ENCODE measurements at places on chromosomes 6 and 20.

DNA sequence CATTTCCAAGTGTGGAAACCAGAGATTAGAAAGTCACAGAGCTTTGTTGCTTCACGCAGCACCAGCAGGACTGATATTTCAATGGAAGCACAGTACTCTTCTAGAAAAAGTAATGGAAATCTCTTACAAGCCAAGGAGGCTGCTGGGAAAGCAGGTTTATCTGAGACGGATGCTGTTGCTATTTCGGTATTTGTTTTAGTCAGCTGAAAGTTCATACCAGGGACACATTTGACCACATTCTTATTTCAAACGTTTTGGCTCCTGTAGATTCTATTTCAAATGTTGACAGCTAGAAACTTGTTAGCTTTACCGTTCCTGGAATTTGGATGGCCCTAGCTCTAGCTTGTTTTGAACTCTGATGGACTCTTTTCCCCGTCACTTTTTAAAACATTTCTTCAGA lies 3.7 kb upstream of the TMEM242 start:
- peaks cover 2% of the 10 kb centered on the region for H3K27me3 ChIP-seq
- no peak overlapping the region for H3K27ac ChIP-seq
- no peaks in the 10 kb centered on the region for H3K36me3 ChIP-seq
- H3K4me3 ChIP-seq = no peak overlapping the region

GRCh38 chr20:7410150-7410549 lies 530.1 kb downstream of the HAO1 start:
- H3K27ac ChIP-seq = no peak overlapping the region
- H3K36me3 ChIP-seq = no peaks in the 10 kb centered on the region
- no peaks in the 10 kb centered on the region for H3K4me1 ChIP-seq
- H3K27me3 ChIP-seq = no peaks in the 10 kb centered on the region
- H3K4me3 ChIP-seq = no peak overlapping the region

DNA sequence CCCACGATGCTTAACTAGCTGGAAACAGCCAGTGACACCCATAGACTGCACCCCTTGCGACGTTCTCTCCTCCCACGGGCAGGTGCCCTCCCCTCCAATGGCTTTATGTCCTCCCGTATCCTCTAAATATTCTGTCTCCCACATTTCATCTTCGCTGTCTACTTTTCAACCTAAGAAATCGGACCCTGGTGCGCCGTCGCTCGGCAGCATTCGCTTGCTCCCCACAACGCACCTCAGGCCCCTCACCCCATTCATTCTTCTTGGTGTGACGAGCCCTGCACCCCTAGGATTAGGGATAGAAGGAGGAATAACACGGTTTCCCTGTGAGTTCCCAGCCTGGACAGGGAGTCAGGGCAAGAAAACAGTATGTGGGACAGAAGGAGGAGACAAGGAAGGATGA lies 74.3 kb upstream of the FOXQ1 start:
- no peak overlapping the region for H3K27ac ChIP-seq
- no peaks in the 10 kb centered on the region for H3K36me3 ChIP-seq
- no peak for DNase-seq
- H3K27me3 ChIP-seq = no peaks in the 10 kb centered on the region
- no peaks in the 10 kb centered on the region for H3K4me1 ChIP-seq

- H3K36me3 ChIP-seq = no peaks in the 10 kb centered on the region
- H3K27ac ChIP-seq = no peak overlapping the region
- no peak for DNase-seq
- H3K4me1 ChIP-seq = no peaks in the 10 kb centered on the region
- no peak overlapping the region for H3K4me3 ChIP-seq
Observed at GRCh38 chr6:128738112-128738511, 144.8 kb upstream of the LAMA2 start.

DNA sequence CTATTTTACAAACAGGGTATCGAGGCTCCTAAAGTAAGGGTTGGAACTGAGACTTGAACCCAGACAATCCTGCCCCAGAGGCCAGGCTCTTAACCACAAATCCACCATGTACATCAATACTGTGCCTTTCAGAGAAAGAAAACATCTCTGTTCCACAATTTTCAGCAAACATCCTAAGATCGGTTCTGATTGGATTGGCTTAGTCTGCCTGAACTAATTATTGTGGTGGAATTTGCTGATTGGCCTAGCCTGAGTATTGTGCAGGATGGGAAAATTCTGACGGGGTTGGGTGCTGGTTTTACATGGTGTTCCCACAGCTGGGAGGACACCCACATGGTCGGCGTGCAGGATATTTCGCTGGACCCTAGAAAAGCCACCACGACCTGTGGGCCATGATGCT lies at the start of gene CLPSL1:
CLPSL1 (plus strand) TSS at position 301 of the 400 bp plus-strand sequence; CDS start at position 393, 92 bp downstream.
- no peaks in the 10 kb centered on the region for H3K4me1 ChIP-seq
- no peak for DNase-seq
- peaks cover 11% of the 10 kb centered on the region for H3K27me3 ChIP-seq

DNA sequence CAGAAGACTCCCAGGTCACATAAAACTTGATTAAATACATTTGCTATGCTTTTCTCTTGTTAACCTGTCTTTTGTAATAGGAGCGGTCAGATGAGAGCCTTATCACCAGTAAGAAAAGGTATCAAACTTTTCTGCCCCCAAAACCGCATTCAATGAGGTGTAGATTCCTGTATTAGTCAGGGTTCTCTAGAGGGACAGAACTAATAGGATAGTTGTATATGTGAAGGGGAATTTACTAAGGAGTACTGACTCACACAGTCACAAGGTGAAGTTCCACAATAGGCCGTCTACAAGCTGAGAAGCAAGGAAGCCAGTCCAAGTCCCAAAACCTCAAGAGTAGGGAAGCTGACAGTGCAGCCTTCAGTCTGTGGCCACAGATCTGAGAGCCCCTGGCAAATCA lies 32.7 kb downstream of the PTPRK start:
- no peak overlapping the region for H3K4me3 ChIP-seq
- H3K4me1 ChIP-seq = peaks cover 37% of the 10 kb centered on the region
- no peaks in the 10 kb centered on the region for H3K27me3 ChIP-seq
- H3K36me3 ChIP-seq = no peaks in the 10 kb centered on the region
- DNase-seq = peak; percentile 97
- peak overlapping the region; percentile 69 for H3K27ac ChIP-seq

DNA sequence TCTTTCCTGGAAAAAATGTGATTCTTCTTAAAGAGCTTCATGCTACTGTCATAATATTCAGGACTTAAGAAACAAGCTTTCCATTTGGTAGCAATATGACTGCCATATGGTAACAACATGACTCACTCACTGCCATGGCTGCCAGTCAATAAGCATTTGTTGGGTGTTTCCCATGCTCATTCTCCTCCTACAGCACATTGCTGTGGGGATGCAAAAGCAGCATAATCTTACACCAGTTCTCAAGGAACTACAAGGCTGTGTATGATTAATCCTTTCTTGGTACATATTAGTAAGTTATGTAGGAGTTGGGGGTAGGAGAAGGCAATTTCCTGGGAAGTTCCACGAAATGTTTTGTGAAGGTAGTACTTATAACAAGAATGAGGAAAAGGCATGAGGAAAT lies 76.7 kb downstream of the CEP162 start:
- no peak overlapping the region for H3K4me3 ChIP-seq
- H3K27ac ChIP-seq = no peak overlapping the region
- peak; percentile 71 for DNase-seq

- DNase-seq = no peak
- H3K27me3 ChIP-seq = no peaks in the 10 kb centered on the region
- no peaks in the 10 kb centered on the region for H3K36me3 ChIP-seq
- no peak overlapping the region for H3K27ac ChIP-seq
- no peaks in the 10 kb centered on the region for H3K4me1 ChIP-seq
- no peak overlapping the region for H3K4me3 ChIP-seq
Observed at GRCh38 chr6:15023448-15023847, 222.4 kb upstream of the JARID2 start.

GRCh38 chr6:26234421-26235301 lies 130.3 kb upstream of the BTN3A2 start:
- peak overlapping the region; percentile 62 for H3K4me3 ChIP-seq
- peak; percentile 69 for DNase-seq
- peaks cover 4% of the 10 kb centered on the region for H3K4me1 ChIP-seq
- H3K36me3 ChIP-seq = no peaks in the 10 kb centered on the region
- H3K27ac ChIP-seq = peak overlapping the region; percentile 24

DNA sequence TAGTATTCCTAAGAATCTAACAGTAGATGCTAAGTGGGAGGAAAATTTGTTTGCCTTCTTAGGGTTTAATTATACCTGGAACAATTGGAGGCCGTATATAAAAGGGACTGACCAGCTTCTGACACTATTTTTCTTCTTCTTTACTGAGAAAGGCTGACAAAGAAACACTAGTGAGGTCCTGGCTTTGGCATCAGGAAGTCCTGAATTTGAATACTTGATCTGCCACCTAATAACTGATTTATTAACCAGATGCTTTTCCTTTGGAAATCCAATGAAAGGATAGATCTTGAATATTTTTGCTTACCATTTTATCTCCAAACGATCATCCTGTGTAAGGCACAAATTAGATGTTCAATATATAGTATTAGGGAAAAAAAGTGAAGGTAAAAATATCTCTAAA lies 382.5 kb downstream of the CENPW start:
- no peak for DNase-seq
- H3K4me1 ChIP-seq = peaks cover 15% of the 10 kb centered on the region
- H3K27me3 ChIP-seq = no peaks in the 10 kb centered on the region
- peak overlapping the region; percentile 81 for H3K27ac ChIP-seq
- no peak overlapping the region for H3K4me3 ChIP-seq
- no peaks in the 10 kb centered on the region for H3K36me3 ChIP-seq

- H3K4me3 ChIP-seq = no peak overlapping the region
- no peaks in the 10 kb centered on the region for H3K36me3 ChIP-seq
- no peak for DNase-seq
- no peak overlapping the region for H3K27ac ChIP-seq
- H3K27me3 ChIP-seq = no peaks in the 10 kb centered on the region
Observed at GRCh38 chr6:62150048-62150663, 135.9 kb downstream of the KHDRBS2 start.

GRCh38 chr6:46914279-46914810 lies 7.4 kb downstream of the ADGRF5 start:
- no peak overlapping the region for H3K27ac ChIP-seq
- no peaks in the 10 kb centered on the region for H3K4me1 ChIP-seq
- H3K4me3 ChIP-seq = no peak overlapping the region
- DNase-seq = no peak
- H3K36me3 ChIP-seq = no peaks in the 10 kb centered on the region

DNA sequence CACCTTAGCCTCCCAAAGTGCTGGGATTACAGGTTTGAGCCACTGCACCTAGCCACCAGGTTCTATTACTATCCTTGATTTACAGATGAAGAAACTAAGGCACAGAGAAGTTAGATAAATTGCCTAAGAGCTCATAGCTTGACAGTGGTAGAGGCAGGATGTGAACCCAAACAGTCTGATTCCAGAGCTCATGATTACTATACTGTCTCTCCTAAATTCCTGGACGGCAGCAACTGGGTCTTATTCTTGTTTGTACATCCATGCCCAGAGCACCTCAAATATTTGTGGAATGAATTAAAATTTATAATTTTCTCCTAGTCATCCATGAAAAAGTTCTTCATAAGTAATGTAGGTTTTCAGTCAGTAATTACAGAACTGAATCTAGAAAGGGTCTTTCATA lies 15.1 kb downstream of the PDSS2 start:
- DNase-seq = no peak
- H3K4me3 ChIP-seq = no peak overlapping the region
- H3K36me3 ChIP-seq = no peaks in the 10 kb centered on the region
- H3K27me3 ChIP-seq = no peaks in the 10 kb centered on the region
- peaks cover 16% of the 10 kb centered on the region for H3K4me1 ChIP-seq

DNA sequence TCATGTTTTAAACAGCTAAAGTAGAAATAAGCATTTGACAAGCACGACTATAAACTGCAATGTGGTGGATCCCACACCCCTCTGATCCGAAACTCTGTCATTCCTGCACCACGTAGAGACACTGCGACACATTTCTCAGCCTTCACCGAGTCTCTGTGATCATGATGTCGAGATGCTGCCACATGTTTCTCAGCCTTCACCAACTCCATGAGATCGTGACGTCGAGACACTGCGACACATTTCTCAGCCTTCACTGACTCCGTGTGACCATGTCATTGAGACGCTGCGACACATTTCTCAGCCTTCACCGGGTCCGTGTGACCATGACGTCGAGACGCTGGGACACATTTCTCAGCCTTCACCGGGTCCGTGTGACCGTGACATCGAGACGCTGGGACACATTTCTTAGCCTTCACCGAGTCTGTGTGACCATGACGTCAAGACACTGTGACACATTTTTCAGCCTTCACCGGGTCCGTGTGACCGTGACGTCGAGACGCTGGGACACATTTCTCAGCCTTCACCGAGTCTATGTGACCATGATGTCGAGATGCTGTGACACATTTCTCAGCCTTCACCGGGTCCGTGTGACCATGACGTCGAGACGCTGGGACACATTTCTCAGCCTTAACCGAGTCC lies 143.0 kb downstream of the TTLL2 start:
- no peaks in the 10 kb centered on the region for H3K36me3 ChIP-seq
- H3K4me1 ChIP-seq = no peaks in the 10 kb centered on the region
- H3K27me3 ChIP-seq = no peaks in the 10 kb centered on the region
- H3K27ac ChIP-seq = no peak overlapping the region

GRCh38 chr6:41583565-41583964 lies 37.4 kb downstream of the FOXP4 start:
- peaks cover 2% of the 10 kb centered on the region for H3K36me3 ChIP-seq
- no peak overlapping the region for H3K4me3 ChIP-seq
- DNase-seq = no peak
- H3K27ac ChIP-seq = no peak overlapping the region

GRCh38 chr6:87393026-87393622 lies 14.6 kb upstream of the CFAP206 start:
- peak; percentile 46 for DNase-seq
- no peaks in the 10 kb centered on the region for H3K36me3 ChIP-seq

DNA sequence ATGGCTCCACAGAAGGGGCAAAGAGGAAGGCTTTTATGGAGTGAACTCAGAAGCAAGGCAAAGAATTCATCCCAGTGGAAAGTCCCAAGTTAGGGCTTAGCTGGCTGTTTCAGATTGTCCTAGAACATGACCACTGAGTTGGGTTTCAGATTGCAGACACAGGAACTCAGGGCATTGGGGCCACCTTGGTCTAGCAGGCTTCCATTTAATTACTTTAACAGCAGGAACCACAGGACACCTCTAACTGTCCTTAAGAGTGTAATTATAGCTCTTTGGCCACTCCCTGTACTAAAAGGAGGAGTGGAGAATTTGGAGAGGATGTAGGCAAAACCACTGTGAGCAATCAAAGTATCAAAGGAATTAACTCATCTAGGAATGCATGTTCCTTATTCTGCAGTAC lies 150.6 kb upstream of the AGPAT4 start:
- H3K27me3 ChIP-seq = no peaks in the 10 kb centered on the region
- H3K4me1 ChIP-seq = peaks cover 6% of the 10 kb centered on the region
- no peak overlapping the region for H3K4me3 ChIP-seq
- DNase-seq = no peak
- H3K36me3 ChIP-seq = no peaks in the 10 kb centered on the region

DNA sequence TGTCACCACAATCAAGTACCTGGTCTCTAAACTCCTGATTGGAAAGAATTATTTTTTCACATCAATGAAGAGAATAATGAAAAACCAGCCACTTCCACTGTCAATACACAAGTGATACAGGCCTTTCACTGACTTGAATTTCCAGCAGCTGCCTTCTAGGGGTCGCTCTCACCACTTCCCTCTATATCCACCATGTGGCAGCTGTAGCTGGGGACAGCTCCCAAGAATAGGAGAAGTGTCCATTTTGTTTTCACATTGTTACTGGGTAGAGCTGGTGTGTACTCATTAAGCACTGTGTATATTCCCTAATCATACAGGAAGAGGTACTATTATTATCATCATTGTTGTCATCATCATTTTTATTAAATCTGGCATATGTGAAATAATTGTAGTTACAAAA lies 438.4 kb upstream of the SPTLC3 start:
- H3K4me1 ChIP-seq = no peaks in the 10 kb centered on the region
- no peak overlapping the region for H3K27ac ChIP-seq
- no peaks in the 10 kb centered on the region for H3K36me3 ChIP-seq
- H3K27me3 ChIP-seq = no peaks in the 10 kb centered on the region
- DNase-seq = no peak
- no peak overlapping the region for H3K4me3 ChIP-seq

Data from astrocyte (in vitro differentiated cells and primary cell).